ENCODE measurements at places on chromosomes 13 and 19.

DNA sequence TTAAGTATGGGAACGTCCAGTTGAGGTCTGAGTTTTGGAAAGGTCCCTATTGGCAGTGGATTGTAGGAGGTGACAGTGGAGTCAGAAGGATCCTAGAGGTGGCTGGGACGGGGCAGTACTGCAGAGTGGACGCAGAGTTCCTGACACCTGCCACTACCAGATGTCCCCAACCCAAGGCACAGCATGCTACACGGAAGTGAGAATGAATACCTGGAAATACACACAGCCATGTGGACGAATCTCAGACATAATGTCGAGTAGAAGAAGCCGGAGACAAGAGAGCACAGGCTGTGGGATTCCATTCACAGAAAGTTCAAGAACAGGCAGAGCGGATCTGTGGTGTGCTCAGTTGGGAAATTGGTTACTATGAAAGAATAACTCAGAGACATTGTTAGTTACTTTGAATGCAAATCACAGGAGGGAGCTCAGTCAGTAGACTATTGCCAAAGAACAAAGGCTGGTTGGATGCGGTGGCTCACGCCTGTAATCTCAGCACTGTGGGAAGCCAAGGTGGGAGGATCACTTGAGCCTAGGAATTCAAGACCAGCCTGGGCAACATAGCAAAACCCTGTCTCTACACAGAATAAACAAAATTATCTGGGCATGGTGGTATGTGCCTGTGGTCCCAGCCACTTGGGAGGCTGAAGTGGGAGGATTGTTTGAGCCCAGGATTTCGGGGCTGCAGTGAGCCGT, 37.4 kb downstream of the RYR1 start:
- DNase-seq: no peak

DNA sequence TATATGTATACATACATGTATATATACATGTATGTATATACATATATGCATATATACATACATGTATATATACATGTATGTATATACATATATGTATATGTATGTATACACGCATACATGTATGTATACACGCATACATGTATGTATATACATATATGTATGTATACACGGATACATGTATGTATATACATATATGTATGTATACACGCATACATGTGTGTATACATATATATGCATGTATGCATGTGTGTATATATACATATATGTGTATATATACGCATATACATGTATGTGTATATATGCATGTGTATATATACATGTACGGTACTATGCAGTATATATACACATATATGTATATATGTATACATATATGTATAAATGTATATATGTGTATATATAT, 2.6 kb upstream of the NCR1 start:
- no peak for DNase-seq

DNA sequence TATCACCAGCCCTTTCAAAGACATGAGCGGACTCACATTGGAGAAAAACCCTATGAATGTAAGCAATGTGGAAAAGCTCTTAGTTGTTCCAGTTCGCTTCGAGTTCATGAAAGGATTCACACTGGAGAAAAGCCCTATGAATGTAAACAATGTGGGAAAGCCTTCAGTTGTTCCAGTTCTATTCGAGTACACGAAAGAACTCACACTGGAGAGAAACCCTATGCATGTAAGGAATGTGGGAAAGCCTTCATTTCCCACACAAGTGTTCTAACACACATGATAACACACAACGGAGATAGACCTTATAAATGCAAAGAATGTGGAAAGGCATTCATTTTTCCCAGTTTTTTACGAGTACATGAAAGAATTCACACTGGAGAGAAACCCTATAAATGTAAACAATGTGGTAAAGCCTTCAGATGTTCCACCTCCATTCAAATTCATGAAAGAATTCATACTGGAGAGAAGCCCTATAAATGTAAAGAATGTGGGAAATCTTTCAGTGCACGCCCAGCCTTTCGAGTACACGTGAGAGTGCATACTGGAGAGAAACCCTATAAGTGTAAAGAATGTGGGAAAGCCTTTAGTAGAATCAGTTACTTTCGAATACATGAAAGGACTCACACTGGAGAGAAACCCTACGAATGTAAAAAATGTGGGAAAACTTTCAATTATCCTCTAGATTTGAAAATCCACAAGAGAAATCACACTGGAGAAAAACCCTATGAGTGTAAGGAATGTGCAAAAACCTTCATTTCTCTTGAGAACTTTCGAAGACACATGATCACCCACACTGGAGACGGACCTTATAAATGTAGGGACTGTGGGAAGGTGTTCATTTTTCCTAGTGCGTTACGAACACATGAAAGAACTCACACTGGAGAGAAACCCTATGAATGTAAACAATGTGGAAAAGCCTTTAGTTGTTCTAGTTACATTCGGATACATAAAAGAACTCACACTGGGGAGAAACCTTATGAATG, 17.6 kb downstream of the ZNF791 start:
- no peak for DNase-seq

GRCh38 chr19:478976-479375, 17.3 kb upstream of the MADCAM1 start:
- no peak for DNase-seq

DNA sequence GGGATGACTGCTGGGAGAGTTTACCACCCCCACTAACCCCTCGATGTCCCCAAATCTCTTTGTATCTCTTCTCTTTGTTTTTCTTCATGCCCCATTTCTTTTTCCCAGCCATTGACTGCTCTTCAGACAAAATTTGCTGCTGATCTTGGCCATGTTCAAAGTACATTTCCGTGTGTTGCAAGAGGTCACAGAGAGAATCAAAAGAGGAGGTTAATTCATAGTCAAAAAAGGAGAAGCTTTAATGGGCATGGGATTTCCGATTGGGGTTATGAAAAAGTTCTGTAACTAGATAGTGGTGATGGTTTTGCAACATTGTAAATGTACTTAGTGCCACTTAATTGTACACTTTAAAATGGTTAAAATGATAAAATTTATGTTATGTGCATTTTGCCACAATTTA, 121.1 kb downstream of the FLT1 start:
- no peak for DNase-seq

DNA sequence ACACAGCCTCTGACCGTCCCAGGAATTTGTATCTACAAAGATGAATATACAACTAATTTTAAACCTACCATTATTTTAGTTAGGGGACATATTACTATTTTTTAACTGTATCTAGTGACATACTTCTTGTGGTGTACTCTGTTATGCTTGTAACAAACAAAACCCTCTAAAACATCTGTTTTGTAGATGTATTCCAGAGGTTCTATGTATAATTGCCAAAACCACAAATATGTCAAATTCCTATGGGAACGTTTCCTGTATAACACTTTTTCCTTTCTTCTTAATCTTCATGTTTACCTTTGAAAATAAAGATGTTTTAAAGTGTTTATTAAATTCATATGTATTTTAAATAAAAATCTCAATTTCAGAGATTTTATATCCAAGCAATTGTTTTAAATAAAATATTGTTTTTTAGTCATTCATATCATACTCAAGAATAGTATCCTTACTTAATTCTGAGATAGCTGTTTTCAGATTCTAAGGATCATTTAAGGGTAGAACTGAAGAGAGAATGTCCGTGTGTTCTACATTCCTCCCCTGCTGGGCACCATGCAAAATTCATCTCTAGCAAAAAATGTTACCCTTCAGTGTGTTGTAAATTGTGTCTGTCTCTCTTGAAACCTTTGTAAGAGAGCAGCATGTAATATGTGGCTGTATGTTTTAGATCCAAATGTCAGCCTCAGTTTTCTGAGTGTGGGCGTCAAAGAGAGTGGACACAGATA, 1327.7 kb downstream of the EFNB2 start:
- DNase-seq: no peak

DNA sequence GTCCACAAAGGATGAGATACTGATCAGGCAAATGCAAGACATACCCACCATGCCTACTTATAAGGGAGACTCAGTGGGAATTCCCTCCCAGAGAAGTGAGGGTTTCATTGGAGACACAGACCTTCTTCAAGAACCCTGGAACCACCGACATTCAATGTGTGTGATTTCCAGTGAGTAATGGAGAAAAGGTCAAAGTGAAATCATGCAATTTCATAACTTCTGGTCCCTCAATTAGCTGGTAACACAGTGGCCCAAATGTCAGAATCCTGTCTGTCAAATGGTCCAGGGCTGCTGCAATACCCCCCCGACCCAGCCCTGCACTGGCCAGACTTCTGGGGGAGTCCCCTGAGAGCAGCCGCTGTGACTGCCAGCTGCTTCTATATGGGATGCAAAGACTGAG, 4.7 kb upstream of the METTL21C start:
- no peak for DNase-seq

- DNase-seq: no peak
Measured at GRCh38 chr13:48260970-48261369, 28.0 kb downstream of the ITM2B start.

- peak; percentile 27 for DNase-seq
Measured at GRCh38 chr19:11435833-11436313, 438 bp downstream of the PRKCSH start.

DNA sequence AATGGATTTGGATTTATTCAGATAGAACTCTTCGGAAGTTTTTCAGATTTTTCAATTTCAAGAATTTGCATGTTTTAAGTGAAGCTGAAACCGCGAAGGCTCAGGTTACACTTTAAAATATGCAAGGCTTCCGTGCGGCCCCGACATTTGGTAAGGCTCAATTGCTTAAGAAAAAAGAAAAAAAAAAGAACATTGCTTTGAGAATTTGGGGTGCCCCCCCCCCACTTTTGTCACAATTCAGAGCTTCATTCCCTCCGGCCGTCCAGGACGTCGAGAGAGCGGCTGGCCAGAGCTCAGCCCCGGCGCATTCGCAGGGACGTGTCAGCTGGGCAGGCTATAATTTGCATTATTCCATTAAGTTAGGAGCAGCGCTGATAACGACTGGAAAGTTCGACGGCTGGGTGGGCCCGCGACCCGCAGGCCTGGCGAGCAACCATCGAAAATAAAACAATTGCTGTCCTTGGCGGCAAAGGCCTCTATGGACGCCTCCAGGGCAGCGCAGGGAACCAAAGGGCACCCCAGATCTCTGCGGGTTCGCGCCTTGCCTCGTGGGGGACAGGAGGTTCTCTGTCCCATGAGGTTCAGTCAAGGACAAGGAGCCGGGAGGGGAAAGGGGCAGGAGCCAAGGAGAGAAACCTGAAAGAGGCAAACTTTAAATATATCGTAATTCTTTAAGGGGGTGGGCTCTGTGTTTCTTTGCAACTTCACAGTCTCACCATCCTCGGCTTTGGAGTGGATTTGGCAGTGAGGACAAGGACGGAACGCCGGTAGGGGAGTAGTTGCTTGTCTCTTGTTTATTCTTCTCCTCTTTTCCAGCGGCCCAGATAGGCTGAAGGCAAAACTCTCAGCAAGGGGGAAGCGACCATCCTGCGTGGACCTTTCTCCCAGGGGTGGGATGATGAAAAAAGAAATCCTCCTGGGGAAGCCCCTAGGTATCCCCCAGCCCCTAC, 7.0 kb downstream of the SOX21 start:
- DNase-seq: no peak

GRCh38 chr13:112876305-112877000, 92.6 kb upstream of the MCF2L start:
- no peak for DNase-seq
